Activated T-cell treated with anti-CD3 and anti-CD28 coated beads for 4 hours (primary cell): ENCODE measurements at places on chromosomes 2 and 18.

DNA sequence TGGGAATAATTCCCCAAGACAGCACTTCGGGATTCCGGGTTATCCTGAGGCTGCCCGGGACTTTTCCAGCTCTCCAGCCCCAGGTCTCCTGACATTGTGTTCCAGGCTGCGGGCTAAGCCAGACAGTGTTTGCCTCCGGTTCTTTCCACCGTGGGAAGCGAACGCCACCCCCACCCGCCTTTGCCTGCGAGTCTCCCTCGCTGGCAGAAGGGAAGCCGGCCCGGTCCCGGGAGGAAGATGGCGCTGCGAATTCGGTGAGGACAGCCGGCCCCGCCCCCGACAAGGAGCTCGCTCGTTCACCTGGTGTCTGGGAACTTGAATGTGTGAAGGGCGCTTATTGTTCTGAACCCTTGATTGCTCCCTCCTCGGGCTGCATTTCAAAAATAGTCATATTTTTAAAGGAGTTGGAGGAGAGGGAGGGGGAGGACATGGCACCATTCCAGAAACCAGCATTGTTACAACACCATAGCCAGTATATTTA lies 2.9 kb downstream of the LRATD1 start:
- no peak for DNase-seq

DNA sequence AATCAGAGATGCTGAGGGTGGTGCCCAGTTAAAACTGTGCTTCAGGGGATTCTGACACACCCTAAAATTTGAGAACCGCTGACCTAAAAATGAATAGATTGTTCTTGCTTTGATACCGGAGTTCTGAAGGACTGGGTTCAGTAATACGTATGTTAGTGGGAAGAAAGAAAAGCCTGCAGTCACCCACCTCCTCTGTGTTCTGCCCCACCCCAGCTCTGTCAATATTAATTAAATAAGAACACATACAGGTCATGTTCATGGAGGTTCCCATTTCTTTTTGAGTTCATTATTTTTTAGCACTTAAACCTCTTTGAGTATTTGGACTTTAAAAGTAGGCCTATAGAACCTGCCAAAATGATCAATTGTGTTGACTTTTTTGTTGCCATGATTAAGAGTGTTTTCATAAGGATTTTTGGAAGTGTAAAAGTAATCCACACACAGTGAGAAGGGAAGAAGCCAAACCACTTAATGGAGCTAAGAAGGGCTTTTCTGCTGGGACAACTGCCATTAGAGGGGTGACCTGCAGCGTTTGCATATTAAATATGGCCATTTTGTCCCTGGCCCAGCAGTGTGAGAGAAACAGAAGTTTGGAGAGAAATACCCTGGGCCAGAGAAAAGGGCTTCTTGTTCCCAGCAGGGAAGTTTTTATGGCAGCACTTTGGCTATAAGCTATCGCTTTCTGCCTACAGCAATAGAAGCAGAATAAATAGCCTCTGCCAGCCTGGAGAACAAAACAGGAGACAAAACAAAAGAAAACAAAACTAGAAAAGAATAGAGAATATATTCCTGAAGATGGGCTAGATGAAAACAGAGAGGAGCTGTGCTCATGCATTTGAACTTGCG lies 80.7 kb upstream of the RNF152 start:
- DNase-seq = no peak

GRCh38 chr2:166610913-166611305 lies 116.9 kb upstream of the SCN7A start:
- DNase-seq = no peak

DNA sequence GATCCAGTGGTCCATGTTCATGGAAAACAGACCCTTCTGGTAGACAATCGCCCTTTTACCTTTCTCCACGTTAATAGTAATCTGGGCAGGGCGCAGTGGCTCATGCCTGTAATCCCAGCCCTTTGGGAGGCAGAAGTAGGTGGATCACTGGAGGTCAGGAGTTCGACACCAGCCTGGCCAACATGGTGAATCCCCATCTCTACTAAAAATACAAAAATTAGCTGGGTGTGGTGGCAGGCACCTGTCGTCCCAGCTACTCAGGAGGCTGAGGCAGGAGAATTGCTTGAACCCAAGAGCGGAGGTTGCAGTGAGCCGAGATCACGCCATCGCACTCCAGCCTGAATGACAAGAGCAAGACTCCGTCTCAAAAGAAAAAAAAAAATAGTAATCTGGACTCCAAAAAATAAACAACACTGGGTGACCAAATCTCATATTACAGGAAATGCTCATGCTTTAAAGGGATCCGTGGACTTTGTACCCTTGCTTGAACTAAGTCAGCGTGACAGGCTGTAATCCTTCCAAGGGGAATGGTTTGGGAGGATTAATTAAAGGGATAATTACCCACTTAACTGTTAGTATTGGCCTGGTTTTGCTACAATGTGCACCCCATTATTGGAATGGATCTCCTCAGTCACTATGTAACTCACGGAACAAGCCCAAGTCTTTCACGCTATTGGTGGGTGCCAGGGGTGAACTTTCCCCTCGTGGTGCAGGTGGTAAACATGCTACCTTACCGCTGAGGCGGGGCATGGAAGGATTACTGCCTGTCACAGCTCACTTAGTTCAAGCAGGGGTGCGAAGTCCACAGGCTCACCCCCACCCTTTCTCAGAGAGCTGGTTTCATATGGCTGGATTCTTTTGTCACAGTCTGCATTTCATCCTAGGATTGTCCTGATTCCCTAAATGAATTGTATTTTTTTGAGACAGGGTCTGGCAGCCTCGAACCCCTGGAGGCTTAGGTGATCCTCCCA lies 36.7 kb downstream of the PROC start:
- DNase-seq = no peak

DNA sequence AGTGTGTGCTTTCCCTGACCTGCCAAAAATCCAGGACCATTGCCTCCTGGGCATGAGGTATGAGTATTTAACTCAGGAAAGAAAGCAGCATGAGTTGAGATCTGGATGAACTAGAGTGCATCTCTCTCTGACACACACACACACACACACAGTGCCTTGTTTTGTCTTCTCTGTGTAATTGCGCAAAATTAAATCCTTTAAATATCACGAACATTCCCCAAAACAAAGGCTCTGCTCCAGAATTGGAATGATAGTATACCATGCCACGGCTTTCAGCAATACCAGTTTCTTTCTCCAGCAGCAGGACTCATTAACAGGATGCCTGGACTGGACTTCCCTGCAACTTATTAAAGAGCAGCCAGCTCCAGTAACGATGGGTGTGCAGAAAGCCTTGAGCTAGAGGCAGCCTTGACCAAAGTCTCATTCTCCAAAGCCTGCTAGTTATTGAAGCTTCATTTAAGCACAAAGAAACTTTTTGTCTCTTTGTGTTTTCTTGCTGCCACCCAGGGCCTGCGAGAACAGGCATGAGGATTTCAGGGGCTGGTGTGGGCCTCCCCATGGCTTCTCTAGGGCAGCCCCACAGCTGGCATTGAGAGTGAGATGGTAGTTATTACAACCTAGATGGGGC lies 101.7 kb downstream of the NRP2 start:
- no peak for DNase-seq

DNA sequence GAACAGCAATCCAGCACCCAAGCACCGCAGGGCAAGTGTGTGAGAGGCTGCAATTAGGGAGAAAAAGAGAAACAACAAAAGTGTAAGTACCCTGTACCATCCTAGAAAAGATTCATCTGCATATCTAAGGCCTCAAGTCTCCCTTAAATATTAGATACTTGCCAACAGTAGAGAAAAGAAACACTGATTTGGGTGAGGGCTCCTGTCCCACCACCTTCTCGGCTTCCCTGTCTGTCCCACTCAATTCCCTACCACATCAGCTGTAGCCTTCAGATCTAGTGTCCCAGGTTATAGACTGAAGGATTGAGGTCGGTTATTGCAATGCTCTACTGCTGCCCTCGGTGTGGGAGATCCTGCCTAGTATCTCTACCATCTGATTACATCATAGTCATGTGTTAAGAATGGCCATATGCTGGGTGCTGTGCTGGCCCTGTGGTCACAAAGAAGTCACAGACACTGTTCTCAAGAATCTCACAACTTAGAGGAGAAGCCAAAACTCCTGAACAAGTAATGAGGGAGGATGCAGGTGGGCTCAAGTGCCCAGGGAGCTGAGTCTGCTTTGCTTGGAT lies 2.5 kb downstream of the RAX start:
- no peak for DNase-seq

DNA sequence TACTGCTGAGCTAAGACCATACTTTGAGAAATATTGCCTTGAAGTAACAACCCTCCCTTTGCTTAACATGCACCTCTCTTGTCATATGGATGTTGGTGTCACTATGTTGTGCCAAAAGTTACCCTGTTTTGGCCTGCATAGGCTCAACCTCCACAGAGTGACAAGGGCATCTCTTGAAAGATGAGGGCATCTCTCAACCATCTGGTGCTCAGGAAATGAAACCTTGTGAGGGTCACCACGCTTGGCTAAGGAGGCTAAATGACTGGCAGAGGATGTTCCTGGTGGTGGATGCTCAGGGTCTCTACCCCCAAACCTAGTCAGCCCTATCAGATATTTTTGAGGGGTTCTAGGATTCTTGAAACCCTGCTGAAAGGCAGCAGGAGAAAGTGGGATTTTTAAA lies 2.3 kb downstream of the LHCGR start:
- no peak for DNase-seq

GRCh38 chr2:207395535-207396251 lies 134.1 kb upstream of the CREB1 start:
- DNase-seq = no peak

DNA sequence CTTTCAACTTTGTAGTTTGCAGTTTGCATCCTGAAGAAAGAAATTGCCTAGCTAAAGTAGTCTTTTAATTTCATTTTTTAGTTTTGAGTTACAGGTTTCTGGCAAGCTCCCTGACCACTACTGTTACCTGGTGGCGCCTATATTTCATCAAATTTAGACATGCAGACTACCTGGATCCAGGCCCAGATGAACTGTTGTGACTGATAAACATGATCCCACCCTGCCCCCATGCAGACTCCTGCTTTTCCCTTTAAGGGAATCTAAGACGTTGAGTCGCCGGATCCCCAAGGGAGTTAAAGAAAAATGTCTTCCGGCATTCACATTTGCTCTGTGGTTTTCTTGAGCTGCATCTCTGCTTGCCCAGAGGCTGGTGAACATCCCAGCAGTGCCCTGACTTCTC lies 22.2 kb downstream of the METAP1D start:
- no peak for DNase-seq

DNA sequence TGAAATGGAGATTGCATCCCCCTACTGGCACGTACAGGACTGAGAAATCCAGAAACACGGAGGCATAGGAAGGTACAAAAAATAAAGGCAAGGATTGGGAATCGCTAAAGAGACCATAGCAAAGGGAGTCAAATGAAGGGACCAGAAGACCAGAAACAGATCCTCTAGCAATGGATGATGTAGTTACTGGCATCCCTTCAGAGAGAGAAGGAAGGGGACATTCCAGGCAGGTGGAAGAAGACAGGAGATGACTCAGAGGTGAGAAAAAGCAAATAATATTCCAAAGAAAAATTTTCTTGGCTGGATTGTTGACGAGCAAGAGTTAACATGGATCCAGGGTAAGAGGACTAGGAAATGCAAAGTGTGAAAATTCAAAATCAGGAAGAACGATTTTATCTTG lies 78.4 kb upstream of the FZD7 start:
- DNase-seq = no peak

GRCh38 chr2:72431737-72432136 lies 284.1 kb upstream of the CYP26B1 start:
- DNase-seq = no peak

DNA sequence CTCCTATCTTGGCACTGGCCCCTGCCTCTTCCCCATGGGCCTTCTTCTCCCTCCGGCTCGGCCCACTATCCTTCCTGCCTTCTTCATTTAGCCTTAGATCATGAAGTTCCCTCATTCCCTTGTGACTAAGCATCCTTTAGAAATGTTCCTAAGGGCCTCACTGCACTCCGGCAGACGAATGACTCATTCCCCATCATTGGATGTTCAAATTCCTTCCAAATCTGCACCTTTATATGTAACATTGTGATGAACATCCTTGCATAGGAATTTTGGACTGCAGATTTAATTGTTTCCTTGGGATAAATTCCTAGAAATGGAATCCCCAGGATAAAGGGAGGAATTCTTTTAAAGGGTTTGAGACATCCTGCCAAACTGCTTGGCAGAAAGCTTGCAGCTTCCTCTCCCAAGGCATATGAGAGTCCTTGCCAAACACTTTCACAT lies 19.0 kb downstream of the CRACDL start:
- DNase-seq = no peak

DNA sequence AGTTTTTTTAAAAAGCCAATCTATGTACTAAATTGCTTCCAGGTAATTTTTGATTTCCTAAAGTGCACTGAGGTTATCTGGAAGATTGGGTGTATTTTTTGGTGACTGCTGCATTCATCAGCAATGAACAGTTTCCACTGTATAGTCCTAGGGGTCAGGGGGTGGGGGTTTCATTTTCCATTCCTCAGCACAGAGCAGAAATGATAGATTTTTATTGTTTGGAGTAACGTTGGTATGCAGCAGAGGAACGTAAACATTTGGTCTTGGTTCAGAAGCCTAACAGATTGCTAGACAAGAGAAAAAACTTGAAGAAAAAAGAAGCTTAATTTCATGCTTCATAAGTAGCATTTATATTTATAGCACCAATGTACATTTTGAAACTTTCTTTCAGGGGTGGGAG lies 54.9 kb downstream of the ZCCHC2 start:
- DNase-seq = no peak

- no peak for DNase-seq
These were observed 16.3 kb upstream of the GPR39 start for GRCh38 chr2:132400169-132400900.

GRCh38 chr2:287471-287885 lies 413 bp downstream of the ALKAL2 start:
- no peak for DNase-seq

GRCh38 chr2:38375696-38376345 lies 1.3 kb downstream of the ATL2 start:
- no peak for DNase-seq

DNA sequence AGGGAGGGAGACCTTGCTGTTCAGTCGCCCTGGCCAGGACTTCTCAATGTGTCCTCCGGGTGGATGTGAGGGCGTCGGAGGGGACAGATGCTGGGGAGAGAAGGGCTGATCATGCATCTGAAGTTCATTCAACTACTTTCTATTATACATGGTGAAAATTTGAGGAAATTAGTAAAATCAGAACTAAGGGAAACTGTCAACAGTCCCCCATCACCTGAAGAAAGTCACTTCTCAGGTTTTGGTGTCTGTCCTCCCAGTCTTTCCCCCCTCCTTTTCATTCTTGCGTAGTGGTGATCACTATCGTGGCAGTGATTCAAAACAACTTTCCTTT lies 17.4 kb upstream of the ACKR3 start:
- DNase-seq = no peak

DNA sequence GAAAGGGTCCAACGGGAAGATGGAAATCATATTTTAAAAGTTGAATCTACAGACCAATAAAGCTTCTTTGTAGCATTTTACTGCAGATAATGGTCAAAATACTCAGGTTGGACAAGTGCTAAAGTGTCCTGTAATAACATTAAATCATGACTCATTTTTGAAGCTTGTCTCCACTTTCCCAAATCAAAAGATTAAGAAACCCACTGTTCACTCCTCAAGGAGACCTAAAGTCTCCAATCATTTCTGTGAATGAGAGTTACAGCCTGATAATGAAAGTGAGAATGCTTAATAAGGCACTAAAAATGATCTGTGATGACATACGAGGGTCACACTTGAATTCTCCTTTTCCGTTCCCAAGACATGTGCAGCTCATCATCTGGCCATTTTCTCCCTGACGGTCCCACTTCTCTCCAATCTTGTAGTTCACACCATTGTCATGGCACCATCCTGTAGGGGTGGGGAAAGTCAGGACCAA lies 53.4 kb downstream of the ATIC start:
- DNase-seq = no peak

- DNase-seq = no peak
These were observed 17.6 kb downstream of the CTNNA2 start for GRCh38 chr2:79530443-79530842.

- DNase-seq = no peak
These were observed 755.4 kb upstream of the RAB6C start for GRCh38 chr2:129224022-129224421.
